H9 (cell line): ENCODE measurements at places on chromosomes 11 and 22. TPM values are rescaled to one million over a fixed set of nuclear protein-coding genes. Genes with fewer than 3 reads are reported as not detected.

DNA sequence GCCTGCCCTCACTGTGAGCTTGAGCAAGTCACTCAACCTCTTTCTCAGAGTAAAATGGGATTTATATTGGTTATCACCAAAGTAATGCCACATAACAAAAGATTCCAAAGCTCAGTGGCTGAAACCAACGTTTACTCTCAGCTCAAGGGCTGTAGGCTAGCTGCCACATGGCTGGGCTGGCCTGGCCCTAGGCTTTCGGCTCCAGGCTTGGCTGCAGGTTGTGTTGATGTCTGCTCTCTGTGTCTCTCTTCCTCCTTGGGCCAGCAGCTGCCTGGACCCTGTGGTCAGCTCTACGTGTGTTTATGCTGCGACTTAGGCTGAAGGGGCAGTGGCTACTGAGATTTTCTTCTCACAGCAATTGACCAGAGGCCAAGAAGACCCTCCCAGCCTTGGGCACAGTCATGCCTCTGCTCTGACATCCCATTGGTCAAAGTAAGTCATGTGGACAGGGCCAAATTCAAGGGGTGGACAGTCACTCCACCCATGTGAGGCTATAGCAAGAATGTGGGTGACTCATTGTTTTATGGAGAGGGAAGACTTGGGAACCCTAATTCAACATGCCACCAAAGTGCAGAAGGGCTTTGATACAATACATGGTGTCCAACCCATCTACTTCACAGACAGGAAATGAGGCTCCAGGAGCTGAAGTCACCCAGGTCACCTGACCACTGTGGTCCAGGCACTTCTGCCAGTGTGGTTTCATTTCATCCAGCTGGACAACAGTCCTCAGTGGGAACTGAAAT, 90.6 kb downstream of the TSPAN18 start:
- no peaks in the 10 kb centered on the region for H3K27me3 ChIP-seq
- H3K36me3 ChIP-seq, result peaks cover 3% of the 10 kb centered on the region; the same call in 1 of the 2 replicates
- no peak overlapping the region for H3K27ac ChIP-seq
- H3K4me3 ChIP-seq, result no peak overlapping the region
- H3K4me1 ChIP-seq, result no peaks in the 10 kb centered on the region

GRCh38 chr11:94773842-94774241, 5.7 kb downstream of the AMOTL1 start:
- no peak overlapping the region for H3K27ac ChIP-seq
- no peak overlapping the region for H3K4me3 ChIP-seq
- H3K4me1 ChIP-seq, result peaks cover 12% of the 10 kb centered on the region; the same call in 1 of the 2 replicates
- no peak for DNase-seq

DNA sequence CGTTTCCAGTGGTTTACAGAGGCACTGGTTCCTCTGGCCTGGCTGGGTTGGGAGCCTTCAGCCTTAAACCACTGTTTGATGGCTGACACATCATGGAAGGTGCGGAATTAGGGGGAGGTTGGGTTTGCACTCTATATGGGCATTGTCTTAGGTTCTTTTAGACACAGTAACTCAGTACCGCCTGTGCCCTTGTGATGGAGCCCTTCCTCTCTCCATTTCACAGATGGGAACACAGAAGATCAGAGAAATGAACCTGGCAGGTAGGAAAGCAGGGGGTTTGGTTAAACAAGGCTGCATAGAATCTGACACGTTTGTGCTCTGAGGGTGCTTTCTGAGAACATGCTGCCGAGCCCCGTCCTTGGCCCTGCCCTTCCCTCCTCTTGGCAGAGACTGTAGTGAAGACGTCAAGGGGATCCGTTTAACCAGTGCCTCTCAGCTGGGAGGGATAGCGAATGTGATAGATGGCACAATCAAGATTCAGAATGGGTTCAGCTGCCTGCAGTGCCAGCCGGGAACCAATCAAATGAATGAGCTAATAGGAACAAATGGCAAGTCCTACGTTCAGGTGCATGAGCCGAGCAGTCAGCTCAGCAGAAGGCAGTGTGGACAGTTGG, 228.6 kb downstream of the TBC1D22A start:
- no peaks in the 10 kb centered on the region for H3K27me3 ChIP-seq
- H3K4me3 ChIP-seq, result no peak overlapping the region
- no peaks in the 10 kb centered on the region for H3K36me3 ChIP-seq
- H3K4me1 ChIP-seq, result no peaks in the 10 kb centered on the region

APOA5 gene
- 0.11 TPM in 1 of 2 replicates, not detected in the other for total RNA-seq

GAL3ST3 gene
- total RNA-seq, result 17.2 and 19.8 TPM in 2 replicates
